Ascending aorta (tissue), 2 donors: ENCODE measurements at places on chromosomes 2 and 18. TPM values are rescaled to one million over a fixed set of nuclear protein-coding genes. Genes with fewer than 3 reads are reported as not detected.

GPD2 gene
- total RNA-seq: 20.0 TPM

ASB3 gene
- total RNA-seq: 3.4 TPM

DNA sequence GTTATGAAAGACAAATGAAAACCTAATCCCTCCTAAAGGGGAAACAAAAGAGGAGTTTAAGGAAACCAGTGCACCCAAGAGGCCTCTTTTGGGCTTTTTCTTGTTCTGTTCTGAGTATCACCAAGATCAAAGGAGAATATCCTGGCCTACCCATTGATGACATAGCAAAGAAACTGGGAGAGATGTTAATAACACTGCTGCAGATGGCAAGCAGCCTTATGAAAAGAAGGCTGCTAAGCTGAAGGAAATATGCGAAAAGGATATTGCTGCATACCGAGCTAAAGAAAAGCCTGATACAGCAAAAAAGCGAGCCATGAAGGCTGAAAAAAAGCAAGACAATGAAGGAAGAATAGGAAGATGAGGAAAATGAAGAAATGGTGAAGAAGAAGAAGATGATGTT is 23.6 kb upstream of the STAT4 start:
- no peak for DNase-seq
- no peaks in the 10 kb centered on the region for H3K36me3 ChIP-seq
- no peak overlapping the region for H3K4me3 ChIP-seq
- H3K27ac ChIP-seq: no peak overlapping the region
- no peaks in the 10 kb centered on the region for H3K4me1 ChIP-seq

DNA sequence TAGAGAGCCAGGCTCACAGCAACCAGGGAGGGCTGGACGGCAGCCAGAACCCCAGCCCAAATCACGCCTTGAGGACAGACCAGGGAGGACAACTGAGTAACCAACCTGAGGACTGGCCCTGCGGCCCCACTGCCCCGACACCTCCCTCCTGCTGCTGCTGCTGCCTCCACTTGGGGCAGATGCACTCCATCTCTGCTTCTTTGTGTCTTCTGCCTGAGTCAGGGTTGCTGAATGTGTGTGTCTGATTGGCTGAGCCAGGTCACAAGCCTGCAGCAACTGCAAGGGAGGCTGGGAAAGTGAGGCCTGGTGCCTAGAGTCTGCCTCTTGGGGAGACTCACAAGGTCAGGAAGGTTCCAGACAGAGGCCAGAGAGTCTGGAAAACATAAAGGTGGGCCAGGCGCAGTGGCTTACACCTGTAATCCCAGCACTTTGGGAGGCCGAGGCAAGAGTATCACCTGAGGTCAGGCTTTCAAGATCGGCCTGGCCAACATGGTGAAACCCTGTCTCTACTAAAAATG is 83.4 kb downstream of the ZFP36L2 start:
- H3K27me3 ChIP-seq: no peaks in the 10 kb centered on the region
- no peaks in the 10 kb centered on the region for H3K36me3 ChIP-seq
- H3K4me1 ChIP-seq: no peaks in the 10 kb centered on the region
- no peak for DNase-seq
- no peak overlapping the region for H3K27ac ChIP-seq
- no peak overlapping the region for H3K4me3 ChIP-seq

- H3K27ac ChIP-seq: no peak overlapping the region
- H3K4me3 ChIP-seq: no peak overlapping the region
- H3K27me3 ChIP-seq: no peaks in the 10 kb centered on the region
- peaks cover 3% of the 10 kb centered on the region for H3K4me1 ChIP-seq
- no peak for DNase-seq
These were observed 30.9 kb downstream of the FHOD3 start for GRCh38 chr18:36328385-36328858.

GRCh38 chr2:96824079-96824870 is 8.2 kb downstream of the CNNM3 start:
- H3K4me1 ChIP-seq: peaks cover under 1% of the 10 kb centered on the region
- H3K27ac ChIP-seq: no peak overlapping the region
- no peak for DNase-seq
- H3K4me3 ChIP-seq: no peak overlapping the region
- no peaks in the 10 kb centered on the region for H3K27me3 ChIP-seq

DNA sequence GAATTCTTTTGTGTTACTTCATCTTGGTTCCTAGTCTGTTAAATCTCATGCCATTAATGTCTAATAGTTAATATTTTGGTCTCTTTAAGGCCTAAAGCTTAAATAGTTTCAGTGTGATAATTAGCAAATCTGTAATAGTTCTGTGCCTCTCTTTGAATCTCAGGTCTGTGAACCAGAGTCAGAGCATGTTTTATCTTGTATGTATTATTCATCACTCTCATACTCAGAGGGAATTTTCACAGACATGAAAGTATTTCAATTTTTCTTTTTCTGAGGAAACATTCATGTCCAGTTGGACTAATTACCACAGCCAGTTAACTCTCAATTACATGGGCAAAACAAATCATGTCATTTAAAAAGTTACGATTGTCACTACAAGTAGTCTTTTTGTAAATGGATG is 931.9 kb upstream of the SLC39A10 start:
- H3K27me3 ChIP-seq: no peaks in the 10 kb centered on the region
- DNase-seq: no peak
- H3K4me1 ChIP-seq: no peaks in the 10 kb centered on the region
- H3K27ac ChIP-seq: no peak overlapping the region

DNA sequence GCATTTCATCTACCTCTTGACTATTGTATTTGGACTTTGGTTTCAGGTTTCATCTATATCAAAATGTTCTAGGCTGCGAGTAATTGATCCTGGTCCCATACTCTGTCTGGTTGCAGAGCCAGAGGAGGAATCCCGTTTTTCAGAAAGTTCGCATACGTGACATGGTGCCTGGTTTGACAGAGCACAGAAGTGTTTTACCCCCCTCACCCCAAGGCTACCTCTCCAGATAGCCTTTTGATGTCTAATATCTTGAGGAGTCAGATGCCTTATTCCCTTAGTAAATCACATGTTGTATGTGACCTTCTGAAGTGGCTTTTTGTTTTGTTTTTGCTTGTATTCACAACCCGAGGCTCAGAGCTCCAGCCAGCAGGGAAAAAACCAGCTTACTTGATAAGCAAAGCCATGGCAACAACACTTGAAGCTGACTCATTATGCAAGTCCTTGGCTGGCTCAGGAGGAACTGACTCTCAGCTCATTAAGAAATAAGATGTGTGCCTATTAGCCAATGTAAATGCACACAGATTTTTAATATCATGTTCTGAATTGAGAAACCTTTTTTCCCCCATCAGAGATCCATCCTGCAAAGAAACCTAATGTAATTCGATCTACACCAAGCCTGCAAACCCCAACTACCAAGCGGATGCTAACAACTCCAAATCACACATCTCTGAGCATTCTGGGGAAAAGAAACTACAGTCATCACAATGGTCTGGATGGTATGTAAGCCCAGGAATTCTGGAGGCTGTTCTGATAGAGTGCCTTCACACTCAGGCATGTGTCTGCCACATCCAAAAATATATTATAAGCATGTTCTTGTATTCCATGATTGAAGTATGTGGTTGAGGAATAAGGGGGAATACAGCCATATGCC is 41.4 kb downstream of the OXER1 start:
- no peaks in the 10 kb centered on the region for H3K27me3 ChIP-seq
- H3K36me3 ChIP-seq: no peaks in the 10 kb centered on the region
- no peaks in the 10 kb centered on the region for H3K4me1 ChIP-seq
- peak; percentile 74 for DNase-seq
